HepG2 (cell line): ENCODE measurements at places on chromosomes 3 and 15. TPM values are rescaled to one million over a fixed set of nuclear protein-coding genes. Genes with fewer than 3 reads are reported as not detected.

Gene ZNF80
- not detected in 2 replicates for total RNA-seq

DNA sequence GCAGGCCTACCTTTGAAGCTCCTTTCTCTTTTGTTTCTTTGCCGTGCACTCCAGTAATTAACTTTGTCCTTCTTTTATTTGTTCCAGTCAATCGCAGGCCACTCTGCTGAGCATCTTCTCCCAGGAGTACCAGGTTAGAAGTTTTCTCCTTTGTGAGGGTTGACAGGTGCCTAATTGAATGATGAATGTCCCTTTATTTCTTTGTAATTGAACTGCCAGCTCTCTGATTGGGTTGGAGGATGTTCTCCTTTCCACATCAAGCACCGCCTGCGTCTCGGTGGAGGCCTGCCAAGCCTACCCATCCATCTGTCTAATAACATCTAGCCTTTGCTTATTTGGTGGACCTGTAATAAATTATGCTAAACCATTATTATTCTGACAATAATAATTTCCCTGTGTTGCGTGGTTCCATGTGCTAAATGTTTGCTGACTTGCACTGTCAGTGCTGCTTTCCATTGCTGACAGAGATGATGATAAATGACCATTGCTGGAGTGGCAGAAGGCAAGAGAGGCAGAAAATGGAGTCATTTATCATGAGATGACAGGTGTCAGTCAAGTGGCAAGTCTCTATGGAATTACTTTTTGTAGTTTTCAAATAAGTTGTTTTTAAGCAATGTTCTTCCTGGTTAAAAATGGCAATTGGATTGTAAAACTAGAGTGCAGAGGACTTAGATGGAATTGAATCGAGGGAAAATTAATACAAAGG, 64.9 kb downstream of the CDIN1 start:
- no peak for DNase-seq
- H3K36me3 ChIP-seq = no peaks in the 10 kb centered on the region
- no peak overlapping the region for H3K27ac ChIP-seq
- H3K4me1 ChIP-seq = peaks cover 6% of the 10 kb centered on the region; the same call in 1 of the 2 replicates
- H3K27me3 ChIP-seq = no peaks in the 10 kb centered on the region

Gene CHSY1
- total RNA-seq = 12.8 and 13.7 TPM in 2 replicates

Gene TFDP2
- total RNA-seq = 37.4 and 46.2 TPM in 2 replicates

DNA sequence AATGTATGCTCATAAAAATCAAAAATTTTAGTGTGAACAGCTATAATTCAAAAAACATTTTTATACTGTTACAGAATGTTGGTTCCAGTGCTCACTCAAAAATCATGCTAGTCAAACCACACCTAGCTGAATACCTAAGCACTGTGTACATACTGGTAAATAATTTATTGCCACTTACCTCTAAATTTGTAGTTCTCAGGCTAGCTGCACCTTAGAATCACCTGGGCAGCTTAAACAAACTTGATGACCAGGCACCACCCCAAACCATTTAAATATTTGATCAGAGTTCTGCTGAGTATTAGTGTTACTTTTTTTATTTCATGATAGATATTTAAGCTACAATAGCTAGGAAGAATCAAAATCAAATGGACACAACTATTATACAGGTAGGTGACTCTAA, 32.3 kb upstream of the TMCO5A start:
- H3K4me3 ChIP-seq = no peak overlapping the region
- no peak for DNase-seq
- H3K27ac ChIP-seq = no peak overlapping the region
- no peaks in the 10 kb centered on the region for H3K36me3 ChIP-seq
- H3K4me1 ChIP-seq = no peaks in the 10 kb centered on the region

Gene GABRB3
- total RNA-seq = not detected in 2 replicates

Gene LRRC2
- 0.27 and 0.48 TPM in 2 replicates for total RNA-seq

Gene LMAN1L
- not detected in 2 replicates for total RNA-seq

GRCh38 chr3:168116279-168116678, 20.6 kb upstream of the GOLIM4 start:
- H3K27ac ChIP-seq = no peak overlapping the region
- DNase-seq = no peak
- peaks cover 21% of the 10 kb centered on the region for H3K4me1 ChIP-seq

DNA sequence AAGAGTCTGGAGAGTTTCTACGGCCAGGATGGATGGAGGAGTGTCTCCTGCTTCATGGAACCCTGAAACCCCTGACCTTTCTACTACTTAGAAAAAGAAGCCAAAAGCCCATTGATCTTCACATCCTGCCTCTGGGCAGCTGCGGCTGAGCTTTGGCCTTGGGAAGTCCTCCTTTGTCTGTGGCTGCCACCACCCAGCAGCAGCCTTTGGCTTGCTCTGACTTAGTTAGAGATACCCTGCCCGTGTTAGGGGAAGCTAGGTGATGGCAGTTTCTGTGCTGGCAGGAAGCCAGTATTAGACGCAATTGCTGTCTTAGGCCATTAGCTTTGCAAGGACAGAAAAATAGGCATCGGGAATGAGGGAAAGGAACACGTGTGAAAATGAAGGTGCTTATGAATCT, 18.8 kb downstream of the APH1B start:
- H3K4me1 ChIP-seq = peaks cover 18% of the 10 kb centered on the region
- no peak overlapping the region for H3K27ac ChIP-seq
- H3K27me3 ChIP-seq = no peaks in the 10 kb centered on the region

Gene TNFAIP8L3
- total RNA-seq = 4.0 and 5.8 TPM in 2 replicates

DNA sequence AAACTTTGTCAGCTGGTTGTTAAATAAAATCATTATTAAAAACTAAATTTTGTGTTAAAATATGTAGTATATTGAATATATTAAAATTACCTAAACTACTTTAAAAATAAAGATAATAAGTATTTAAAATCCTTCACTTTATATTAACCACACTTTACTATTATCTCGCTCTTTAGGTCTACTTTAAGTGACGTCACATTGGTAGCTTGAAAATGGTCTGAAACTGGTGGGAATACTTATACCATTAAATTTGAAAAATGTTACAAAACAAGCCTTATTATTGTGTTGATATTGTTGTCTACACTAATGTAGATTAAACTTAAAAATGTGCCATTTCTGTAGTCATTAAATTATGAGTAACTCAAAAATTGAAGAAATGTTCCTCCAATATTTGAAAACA, 77.6 kb downstream of the ZIC4 start:
- H3K36me3 ChIP-seq = no peaks in the 10 kb centered on the region
- H3K4me1 ChIP-seq = no peaks in the 10 kb centered on the region
- DNase-seq = no peak
- no peaks in the 10 kb centered on the region for H3K27me3 ChIP-seq

DNA sequence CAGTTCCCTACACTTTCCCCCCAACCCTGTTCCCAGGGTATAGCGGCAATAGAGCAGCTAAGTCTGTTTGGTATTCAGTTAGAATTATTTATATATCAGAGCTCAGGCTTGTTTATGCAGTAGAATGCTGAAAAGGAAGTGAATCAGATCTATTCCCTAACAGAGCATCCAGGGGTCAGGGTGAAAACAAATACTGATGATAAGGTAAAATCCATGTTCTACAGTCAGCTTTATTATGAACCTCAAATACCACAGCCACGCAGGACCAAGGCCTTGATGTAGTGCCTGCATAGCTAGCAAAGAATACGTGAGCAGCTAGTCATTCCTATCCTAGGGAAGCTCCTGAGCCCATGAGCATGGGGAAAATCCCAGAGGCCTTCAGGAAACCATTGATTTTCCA, 229.7 kb upstream of the ICE2 start:
- peaks cover 27% of the 10 kb centered on the region for H3K4me1 ChIP-seq
- no peaks in the 10 kb centered on the region for H3K36me3 ChIP-seq
- DNase-seq = no peak
- no peak overlapping the region for H3K27ac ChIP-seq
- no peak overlapping the region for H3K4me3 ChIP-seq

DNA sequence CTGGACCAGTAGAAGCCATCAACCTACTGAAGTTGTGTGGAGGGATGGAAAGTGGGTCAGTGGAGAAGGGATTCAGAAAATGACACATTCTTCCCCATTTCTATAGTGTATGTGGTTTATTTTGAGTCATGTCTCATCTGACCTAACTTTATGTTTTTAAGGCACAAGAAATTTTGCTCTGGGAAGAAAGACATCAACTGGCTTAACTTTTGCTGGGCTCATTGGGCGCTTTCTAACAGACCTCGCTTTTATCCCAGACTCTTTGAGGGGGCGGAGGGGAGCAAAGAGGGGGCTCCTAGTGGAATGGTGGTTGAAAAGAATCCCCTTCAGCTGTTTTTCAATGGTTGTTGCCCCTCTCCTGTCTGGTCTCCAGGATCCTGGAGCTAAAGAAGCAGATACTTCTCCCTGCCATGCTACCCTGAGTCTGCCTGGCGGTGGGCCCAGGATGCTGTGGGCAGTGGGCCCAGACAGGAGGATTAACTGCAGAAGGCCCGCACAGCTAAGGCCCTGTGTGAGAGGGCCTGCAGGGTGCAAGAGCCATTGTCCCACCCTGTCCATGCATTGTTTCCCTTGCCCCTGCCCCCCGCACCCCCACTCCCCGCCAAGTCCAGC, 14.5 kb downstream of the CSRNP1 start:
- H3K36me3 ChIP-seq = peaks cover 23% of the 10 kb centered on the region; the same call in 2 of the 3 replicates
- no peak overlapping the region for H3K4me3 ChIP-seq
- no peaks in the 10 kb centered on the region for H3K4me1 ChIP-seq
- no peaks in the 10 kb centered on the region for H3K27me3 ChIP-seq

Gene ITGA11
- not detected in 2 replicates for total RNA-seq

GRCh38 chr3:135994708-135995337, 29.3 kb downstream of the PPP2R3A start:
- H3K4me1 ChIP-seq = no peaks in the 10 kb centered on the region
- H3K4me3 ChIP-seq = no peak overlapping the region
- no peak for DNase-seq

GRCh38 chr3:128590948-128591347, 59.7 kb downstream of the RPN1 start:
- no peaks in the 10 kb centered on the region for H3K27me3 ChIP-seq
- peaks cover 19% of the 10 kb centered on the region for H3K4me1 ChIP-seq
- peak; percentile 58 for DNase-seq
- no peaks in the 10 kb centered on the region for H3K36me3 ChIP-seq

GRCh38 chr3:12908859-12909258, 67.5 kb upstream of the RPL32 start:
- no peak overlapping the region for H3K27ac ChIP-seq
- H3K4me1 ChIP-seq = no peaks in the 10 kb centered on the region
- peaks cover 59% of the 10 kb centered on the region for H3K36me3 ChIP-seq
- H3K4me3 ChIP-seq = no peak overlapping the region
- H3K27me3 ChIP-seq = no peaks in the 10 kb centered on the region

GRCh38 chr3:139340784-139341183, 3.0 kb upstream of the MRPS22 start:
- no peak overlapping the region for H3K27ac ChIP-seq
- H3K27me3 ChIP-seq = no peaks in the 10 kb centered on the region; the same call in 2 of the 3 replicates
- no peak overlapping the region for H3K4me3 ChIP-seq
- DNase-seq = no peak
- no peaks in the 10 kb centered on the region for H3K36me3 ChIP-seq

- no peak for DNase-seq
- peaks cover 16% of the 10 kb centered on the region; the same call in 2 of the 3 replicates for H3K36me3 ChIP-seq
- H3K4me1 ChIP-seq = peaks cover 25% of the 10 kb centered on the region
- no peak overlapping the region for H3K4me3 ChIP-seq
- no peak overlapping the region for H3K27ac ChIP-seq
Measured at GRCh38 chr3:184347321-184348056, 10.1 kb downstream of the FAM131A start.

Gene ZPLD1
- not detected in 2 replicates for total RNA-seq

Gene ZWILCH
- 27.8 and 44.6 TPM in 2 replicates for total RNA-seq

DNA sequence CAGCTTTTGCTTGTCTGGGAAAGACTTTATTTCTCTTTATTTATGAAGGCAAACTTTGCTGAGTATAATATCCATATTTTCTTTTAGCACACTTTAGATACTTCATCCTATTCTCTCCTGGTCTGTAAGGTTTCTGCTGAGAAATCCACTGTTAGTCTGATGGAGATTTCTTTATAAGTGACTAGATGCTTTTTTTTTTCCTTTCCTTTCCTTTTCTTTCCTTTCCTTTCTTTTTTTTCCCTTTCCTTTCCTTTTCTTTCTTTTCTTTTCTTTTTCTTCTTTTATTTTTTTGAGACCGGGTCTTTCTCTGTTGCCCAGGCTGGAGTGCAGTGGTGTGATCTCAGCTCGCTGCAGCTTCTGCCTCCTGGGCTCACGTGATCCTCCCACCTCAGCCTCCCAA, 38.4 kb downstream of the TOPAZ1 start:
- no peaks in the 10 kb centered on the region for H3K4me1 ChIP-seq
- H3K36me3 ChIP-seq = no peaks in the 10 kb centered on the region
- H3K27me3 ChIP-seq = 0 out of 3 replicates have a peak, but pooled peaks cover 3% of the 10 kb centered on the region
- no peak for DNase-seq
- no peak overlapping the region for H3K4me3 ChIP-seq

GRCh38 chr15:41966920-41967465, 5.4 kb downstream of the EHD4 start:
- DNase-seq = no peak
- no peaks in the 10 kb centered on the region for H3K27me3 ChIP-seq
- H3K36me3 ChIP-seq = no peaks in the 10 kb centered on the region
- H3K4me3 ChIP-seq = no peak overlapping the region
- H3K27ac ChIP-seq = no peak overlapping the region

- no peaks in the 10 kb centered on the region; the same call in none of the 2 replicates for H3K27me3 ChIP-seq
- no peak overlapping the region for H3K4me3 ChIP-seq
- no peak overlapping the region for H3K27ac ChIP-seq
- peak; percentile 56 for DNase-seq
- H3K36me3 ChIP-seq = no peaks in the 10 kb centered on the region
- H3K4me1 ChIP-seq = peaks cover 5% of the 10 kb centered on the region
Measured at GRCh38 chr15:45121706-45122417, 7.7 kb downstream of the DUOXA2 start.
